ENCODE measurements at places on chromosomes 5 and 9.

GRCh38 chr5:57225553-57225952 is 51.7 kb downstream of the GPBP1 start:
- DNase-seq = no peak

- DNase-seq = no peak
Observed at GRCh38 chr9:82489201-82489821, 500.7 kb downstream of the SPATA31D1 start.

DNA sequence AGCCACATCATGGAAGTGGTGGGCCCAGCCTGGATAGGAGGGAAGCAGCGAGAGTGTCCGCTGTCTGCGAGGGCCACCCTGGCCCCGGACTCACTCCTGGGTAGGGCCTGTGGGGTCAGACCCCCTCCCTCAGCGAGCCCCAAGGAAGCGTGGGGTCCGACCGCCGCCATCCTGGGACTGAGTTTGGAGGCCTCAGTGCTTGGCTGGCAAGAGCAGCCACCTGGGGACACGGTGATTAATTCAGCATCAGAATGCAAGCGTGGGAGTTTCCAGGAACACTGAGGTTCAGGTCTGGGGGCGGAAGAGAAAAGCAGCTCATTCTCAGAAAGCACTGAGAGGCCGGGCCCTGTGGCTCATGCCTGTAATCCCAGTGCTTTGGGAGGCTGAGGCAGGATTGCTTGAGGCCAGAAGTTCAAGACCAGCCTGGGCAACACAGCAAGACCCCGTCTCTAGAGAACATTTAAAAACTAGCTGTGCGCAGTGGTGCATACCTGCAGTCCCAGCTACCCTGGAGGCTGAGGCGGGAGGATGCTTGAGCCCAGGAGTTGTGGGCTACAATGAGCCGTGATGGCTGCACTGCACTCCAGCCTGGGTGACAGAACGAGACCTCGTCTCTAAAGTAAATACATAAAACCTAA is 18.3 kb upstream of the CAMSAP1 start:
- DNase-seq = no peak

DNA sequence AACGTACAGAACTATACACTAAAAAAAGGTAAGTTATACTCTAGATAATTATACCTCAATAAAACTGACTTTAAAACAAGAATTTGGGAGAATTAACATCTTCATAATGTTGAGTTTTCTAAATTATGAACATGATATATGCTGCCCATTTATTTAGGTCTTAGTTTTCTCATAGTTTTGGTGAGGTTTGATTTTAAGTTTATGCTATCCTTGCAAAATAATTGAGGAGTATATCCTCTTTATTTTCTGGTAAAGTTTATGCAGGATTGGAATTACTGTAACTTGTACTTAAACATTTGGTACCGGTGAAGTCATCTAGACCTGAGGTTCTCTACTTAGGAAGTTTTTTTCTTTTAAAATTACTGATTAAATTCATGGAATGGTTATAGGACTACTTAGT is 38.9 kb upstream of the RNU6ATAC start:
- DNase-seq = no peak

Data from activated T-cell treated with anti-CD3 and anti-CD28 coated beads, Interleukin-2, amount 50 U/mL, for 1 hour (primary cell).